SW480 (cell line): ENCODE measurements at places on chromosomes 16 and 17.
A peak's percentile ranks its signal among the peaks of the same experiment; 100 is the strongest.

- peak; percentile 22 for DNase-seq
Measured at GRCh38 chr17:81221371-81221841, 1.4 kb downstream of the CEP131 start.

DNA sequence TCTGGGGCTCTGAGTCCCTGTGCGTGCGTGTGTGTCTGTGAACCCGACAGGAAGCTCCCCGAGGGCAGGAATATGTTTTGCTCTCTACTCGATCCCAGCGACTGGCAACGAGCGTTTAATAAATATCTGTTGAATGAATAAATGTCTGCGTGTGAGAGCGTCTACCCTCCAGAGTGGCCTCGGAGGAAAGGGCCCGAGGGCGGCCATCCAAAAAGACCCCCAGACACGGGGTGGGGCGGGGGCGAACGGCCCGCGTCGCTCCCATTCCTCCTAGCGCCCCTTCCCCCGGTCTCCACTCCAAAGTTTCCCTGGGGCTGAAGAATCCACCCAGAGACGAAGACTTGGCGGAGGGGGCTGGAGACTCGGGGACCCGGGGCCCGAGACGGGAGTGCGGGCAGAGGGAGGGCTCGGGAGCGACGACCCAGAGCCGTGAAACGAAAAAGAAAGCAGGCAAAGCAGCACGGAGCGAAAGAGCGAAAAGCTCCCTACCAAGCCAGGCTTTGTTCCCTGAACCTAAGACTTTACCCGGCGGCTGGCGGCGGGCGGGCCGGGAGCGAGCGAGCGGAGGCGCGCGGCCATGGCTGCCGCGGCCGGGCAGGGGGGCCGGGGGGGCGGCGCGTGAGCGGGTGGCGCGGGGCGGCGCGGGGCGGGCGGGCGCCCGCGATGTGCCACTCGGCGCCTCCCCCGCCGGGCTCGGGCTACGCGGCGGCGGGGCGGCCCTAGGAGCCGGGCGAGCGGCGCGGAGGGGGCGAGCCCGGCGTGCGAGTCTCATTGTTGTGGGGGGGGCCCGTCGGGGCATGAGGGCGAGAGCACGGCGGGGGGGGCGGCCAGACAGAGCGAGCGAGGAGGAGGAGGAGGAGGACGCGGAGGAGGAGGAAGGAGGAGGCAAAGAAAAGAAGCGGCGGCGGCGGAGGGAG is at the start of gene MLLT6:
MLLT6 (plus strand) TSS at position 668 of the 917 bp plus-strand sequence. CDS start 360 bp downstream, outside the sequence.
- DNase-seq, result peak; percentile 84

GRCh38 chr17:80499961-80500665 is 23.7 kb upstream of the NPTX1 start:
- DNase-seq, result no peak

DNA sequence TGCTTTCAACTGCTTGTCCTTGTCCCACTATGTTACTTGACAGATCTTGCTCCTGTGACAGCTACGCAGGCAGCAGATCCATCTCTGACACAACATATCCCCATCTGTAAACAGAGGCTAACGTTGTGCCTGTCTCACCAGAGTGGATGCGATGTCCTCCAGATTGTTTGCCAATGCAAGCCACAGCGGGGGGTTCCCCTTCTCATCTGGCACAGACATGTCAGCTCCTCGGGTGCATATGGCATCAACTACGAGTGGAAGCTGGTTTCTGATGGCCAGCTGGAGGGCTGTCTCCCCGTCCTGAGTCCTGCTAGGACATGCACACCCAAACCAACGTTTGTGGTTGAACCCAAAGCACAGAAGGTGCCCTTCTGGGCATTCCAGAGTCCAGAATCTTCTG is 39.0 kb downstream of the CYB5D2 start:
- no peak for DNase-seq

DNA sequence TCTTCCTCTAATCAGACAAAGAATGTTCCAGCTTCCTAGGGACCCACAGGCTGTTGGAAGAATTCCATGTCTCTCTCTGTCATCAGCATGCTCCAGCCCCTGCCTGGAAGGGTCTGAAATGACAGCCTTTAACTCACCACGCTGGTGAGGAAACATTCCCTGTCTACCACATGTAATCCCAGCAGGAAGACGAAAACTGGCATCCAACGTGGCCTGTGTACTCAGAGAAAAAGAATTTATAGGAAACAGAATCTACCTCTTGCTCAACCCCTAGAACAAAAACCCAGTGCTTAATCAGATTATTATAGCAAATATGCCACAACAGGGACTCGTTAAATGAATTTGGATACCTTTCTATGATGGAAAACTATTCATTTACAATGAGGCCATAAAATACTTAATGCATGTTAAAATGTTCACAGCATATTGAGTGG is 147.3 kb upstream of the FOXF1 start:
- DNase-seq, result no peak

DNA sequence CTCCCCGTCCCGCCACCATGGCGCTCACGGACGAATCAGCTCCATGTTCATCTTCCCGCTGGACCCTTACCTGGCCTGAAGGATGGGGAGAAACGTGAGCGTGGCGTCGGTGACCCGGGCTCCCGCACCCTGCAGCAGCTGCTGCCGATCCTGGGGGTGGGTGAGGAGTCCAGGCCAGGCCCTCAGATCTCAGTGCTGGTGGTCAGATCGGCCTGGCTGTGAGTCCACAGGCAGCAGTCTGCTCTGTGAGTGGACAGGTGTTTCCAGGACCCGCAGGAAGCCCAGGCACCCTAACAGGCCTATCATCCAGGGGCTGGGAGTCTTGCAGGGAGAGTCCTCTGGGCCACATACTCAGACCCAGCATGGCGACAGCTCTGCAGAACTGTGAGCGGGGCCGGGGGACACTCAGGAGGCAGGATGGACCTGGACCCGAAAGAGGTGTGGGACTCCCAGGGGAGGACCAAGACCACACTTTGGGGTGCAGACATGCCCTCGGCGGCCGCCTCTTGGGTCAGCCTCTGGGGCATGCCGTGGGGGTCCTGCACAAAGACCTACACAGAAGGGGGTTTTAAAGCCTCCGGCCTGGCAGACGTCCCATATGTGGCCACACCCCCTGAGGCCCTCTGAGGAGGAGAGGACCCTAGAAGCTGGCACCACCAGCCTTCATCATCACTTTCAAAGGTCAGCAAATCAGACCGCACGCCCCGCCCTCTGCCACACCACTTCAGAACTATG is 27.2 kb upstream of the ZNF469 start:
- no peak for DNase-seq

GRCh38 chr16:5065813-5066212 is at the start of gene C16orf89:
C16orf89 (minus strand) TSS chr16:5065956; CDS start chr16:5065908, 48 bp downstream.
- DNase-seq, result no peak

DNA sequence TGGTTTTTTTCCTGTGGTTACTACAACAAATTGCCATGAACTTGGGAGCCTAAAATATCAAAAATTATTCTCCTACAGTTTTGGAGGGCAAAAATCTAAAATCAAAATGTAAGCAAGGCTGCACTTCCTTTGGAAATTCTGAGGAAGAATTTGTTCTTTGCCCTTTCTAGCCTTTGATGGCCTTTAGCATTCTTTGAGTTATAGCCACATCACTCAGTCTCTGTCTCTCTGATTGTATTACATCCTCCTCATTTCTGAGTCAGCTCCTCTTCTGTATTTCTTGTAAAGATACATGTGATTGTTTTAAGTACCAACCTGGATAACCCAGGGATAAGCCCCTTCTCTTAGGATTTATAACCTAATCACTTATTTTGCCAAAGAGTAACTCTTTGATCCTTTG is 282.0 kb downstream of the BCAS3 start:
- no peak for DNase-seq

DNA sequence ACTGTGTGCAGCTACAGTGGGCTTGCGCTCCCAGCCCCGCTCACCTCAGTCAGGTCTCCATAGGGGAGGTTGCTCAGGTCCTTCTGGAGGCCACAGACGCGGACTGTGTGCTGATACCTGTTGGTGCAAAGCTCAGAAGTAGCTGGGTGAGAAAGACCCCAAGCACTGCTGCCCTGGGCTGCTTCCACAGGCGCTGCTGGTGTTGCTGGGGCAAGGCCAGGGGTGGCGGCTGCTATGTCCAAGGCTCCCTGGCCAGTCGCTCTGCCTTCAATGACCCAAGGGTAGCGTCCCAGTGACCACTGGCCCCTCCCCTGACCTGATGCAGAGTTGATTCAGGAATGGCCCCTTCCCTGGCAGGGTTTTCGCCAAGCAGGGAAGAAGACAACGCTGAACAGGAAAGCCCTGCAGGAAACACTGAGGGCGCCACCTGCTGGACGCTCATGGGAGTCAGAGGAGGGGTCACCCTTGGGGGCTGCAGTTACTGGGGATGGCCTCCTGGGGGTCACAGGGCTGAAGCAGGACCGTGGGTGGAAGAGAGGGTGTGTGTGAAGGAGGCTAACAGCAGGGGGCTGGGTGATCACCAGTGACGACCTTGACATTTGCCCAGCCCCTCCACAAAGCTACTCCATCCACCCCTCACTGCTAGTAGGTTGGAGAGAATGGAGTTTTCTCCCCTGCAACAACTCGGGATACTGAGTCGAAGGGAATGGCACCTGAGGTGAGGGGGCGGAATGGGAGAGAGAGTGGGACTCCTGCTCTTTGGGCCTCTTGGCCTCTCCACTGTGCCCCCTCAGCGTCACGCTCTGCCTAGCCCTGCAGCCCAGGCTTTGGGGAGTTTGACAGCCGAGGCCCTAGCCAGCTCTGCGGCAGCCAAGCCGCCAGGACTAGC is 38.3 kb downstream of the ABCC12 start:
- peak; percentile 26 for DNase-seq

GRCh38 chr17:27996202-27997043 is 46.1 kb upstream of the NLK start:
- DNase-seq, result no peak

DNA sequence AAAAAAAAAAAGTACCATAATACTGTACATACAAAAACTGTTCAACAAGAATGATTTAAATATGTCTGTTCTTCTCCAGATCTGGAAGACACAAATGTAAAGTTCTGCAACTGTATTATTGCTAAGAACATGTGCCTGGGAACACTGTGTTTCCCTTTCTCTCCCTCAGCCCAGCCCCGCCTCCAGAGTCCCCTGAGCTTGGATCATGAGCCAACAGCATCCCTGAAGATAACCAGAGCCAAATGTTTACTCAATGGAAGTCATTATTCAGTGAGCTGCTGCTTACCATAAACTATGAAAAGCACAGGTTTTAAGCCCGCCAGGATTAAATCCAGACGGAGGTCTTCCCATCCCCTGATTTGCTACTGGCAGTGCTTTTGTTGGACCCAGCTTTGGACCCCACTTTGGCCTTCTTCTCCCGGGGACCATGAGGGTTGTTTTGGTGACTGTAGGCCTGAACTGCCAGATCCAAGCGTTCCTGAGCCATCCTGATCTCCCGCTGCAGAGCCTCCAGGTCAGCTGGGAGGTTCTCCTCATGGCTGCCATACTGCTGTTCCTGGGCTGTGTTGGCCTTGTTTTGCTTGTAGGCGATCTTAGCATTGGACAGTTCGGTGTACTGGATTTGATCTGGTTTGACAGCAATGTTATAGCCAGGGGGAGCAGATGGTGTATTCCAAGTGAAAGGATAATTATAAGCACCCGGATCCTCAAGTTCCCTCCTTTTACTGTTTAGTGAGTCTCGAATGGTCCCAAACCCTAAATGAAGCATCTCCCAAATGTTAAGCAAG is 25.6 kb downstream of the GJC1 start:
- DNase-seq, result no peak

DNA sequence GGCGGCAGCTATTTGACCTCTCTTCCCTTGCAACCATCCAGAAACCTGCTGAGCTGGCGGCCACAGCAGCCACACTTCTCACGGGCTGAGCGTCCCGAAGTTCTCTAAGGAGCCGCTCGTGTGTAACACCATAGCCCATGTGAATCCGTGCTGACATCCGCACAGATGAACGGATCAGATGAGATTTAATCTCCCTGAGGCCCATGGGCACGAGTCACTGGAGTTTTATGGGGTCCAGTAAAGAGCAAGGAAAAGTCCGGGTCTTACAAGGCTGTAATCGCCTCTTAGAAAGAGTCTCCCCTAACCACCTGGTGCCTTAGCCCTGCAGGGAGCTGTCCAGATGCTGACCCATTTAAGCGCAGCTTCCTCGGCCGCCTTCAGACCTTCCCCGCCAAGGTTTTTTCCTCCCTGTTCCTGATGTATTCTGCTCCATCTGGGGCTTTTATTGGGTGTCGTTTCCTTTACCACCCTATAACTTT is 5.5 kb upstream of the CACNG5 start:
- DNase-seq, result peak; percentile 10

DNA sequence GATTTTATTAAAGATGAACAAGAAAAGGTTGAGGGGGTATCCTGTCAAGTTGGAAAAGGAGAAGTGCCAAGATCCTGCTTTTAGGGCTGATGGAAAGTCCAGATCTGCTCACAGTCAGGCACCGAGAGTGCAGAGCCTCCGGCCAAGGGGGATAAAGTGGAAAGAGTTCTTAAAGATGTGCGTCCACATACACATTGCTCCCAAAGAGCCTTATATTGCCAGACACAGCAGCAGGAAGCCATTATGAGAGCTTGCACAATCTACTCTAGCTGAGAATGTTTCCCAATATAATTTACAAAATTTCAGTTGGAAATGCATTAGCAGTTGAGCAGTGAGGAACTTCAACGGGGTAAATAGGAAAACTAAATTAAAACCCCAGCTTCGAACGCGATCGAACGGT is 95.6 kb downstream of the SALL1 start:
- no peak for DNase-seq

GRCh38 chr17:80855948-80856862 is 135.4 kb upstream of the CHMP6 start:
- peak; percentile 90 for DNase-seq

- DNase-seq, result no peak
Measured at GRCh38 chr17:12348476-12348875, 317.2 kb upstream of the MYOCD start.

DNA sequence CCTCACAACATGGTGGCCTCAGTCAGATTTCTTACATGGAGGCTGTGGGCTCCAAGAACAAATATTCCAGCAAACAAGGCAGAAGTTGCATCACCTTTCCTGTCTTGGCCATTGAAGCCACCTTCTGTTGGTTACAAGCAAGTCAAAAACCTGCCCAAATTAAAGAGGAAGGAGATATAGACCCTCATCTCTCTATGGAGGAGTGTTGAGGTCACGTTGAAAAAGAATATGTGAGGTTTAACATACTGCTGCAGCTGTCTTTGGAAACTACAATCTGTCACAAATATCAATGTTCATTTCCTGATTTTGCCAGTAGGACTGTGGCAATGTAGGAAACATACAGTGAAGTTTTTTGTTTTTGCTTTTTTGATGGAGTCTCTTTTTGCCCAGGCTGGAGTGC is 211.4 kb downstream of the COPRS start:
- no peak for DNase-seq

- no peak for DNase-seq
Measured at GRCh38 chr16:67021321-67021720, 7.6 kb upstream of the CBFB start.
